AG09319 (cell line): ENCODE measurements at places on chromosomes 12 and 14.
A peak's percentile ranks its signal among the peaks of the same experiment; 100 is the strongest.

DNA sequence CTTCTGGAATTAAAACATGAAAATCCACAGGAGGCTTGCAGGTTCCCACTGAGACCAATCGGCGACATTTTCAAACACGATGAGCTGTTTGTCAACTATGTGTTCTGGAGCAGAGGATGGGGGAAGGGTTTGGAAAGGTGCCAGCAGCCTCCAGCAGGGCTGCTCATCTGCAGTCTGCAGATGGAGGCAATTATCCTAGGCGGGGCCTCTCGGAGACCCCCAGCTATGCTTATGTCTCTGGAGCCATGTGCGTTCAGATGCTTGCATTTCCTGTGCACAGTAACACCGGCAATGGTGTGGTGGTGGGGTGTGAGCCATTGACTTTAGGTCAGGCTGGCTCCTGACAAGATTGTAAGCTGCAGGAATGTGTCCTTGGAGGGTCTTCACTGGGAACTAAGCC, 51.7 kb downstream of the RPH3A start:
- no peak for DNase-seq

GRCh38 chr12:120230326-120230973, 29.5 kb upstream of the RPLP0 start:
- peak; percentile 86 for DNase-seq

- DNase-seq, result no peak
These were observed 137.5 kb downstream of the CNTN1 start for GRCh38 chr12:40829738-40830144.

DNA sequence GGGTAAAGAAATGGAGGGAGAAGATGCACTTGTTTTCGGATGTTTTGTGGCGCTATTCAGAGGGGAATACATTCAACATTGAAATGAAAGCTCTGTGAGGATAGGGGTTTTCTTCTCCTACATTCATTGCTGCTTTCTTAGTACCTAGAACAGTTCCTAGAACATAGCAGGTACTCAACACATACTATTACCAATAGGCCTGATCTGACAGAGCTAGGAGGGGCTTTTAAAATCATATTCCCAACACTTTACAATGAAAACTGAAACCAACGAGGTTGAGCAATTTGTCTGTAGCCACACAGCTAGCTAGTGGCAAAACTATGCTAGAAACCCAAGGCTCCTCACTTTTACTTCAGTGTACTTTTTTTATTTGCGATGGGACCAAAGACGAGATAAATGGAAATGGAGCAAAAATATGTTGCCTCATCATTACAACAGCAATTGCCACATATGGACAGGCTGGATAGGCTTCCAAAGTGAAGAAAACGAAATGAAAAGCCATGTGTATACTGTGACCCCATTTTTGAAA, 23.1 kb upstream of the IL22 start:
- DNase-seq, result no peak

DNA sequence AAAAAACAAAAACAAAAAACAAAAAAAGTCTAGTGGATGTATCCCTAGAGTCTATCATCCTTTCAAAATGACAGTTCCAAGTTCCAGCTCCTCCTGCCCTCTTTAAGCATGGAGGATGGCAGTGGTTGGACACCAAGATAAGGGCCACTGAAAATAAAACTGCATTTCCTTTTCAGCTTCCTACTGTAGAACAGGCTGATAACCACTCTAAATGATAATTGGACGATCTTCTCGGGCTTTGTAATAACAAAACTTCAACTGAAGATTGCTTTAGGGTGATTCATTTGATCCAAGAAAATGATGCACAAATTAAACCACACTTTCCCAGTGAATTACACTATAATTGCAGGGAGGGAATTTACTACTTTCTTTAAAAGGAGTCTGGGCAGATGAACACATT, 42.2 kb upstream of the CRACR2A start:
- no peak for DNase-seq

DNA sequence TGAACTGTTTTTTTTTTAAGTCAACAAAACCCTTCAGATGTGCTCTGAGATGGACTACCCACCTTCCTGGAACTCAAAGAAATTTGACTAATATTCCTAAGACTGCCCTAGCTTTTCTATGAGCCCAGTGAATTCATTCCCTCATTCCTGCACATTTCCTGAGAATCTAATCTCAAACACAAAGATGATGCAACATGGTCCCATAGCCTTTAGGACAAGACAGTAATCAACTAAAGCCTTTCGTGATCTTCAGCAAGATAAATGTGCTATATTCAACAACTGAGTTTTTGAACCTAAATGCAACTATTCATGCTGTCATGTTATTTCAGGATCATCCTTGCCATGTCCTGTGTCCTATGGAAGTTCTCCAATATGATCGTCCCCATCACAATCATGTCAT, 5.0 kb downstream of the SETD3 start:
- no peak for DNase-seq

DNA sequence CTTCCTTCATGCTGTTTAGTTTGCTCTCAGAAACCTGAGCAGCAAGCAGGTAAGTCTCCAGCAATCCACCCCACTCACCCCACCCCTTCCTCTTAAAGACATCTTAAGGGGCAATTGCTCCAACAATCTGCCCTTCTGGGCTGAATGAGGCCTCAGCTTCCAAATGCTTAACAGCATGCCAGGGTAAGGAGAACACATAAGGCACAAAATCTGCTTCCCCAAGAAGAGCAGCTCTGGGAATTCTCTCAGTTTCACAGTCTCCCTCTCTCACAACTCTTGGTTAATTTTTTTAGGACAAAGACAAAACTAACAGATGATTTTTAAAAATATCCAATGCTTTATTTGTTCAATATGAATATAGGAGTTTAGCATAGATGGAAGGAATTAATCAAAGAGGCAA, 288.9 kb upstream of the CCDC196 start:
- no peak for DNase-seq

GRCh38 chr12:87841935-87842334, 187.3 kb downstream of the C12orf50 start:
- DNase-seq, result no peak

DNA sequence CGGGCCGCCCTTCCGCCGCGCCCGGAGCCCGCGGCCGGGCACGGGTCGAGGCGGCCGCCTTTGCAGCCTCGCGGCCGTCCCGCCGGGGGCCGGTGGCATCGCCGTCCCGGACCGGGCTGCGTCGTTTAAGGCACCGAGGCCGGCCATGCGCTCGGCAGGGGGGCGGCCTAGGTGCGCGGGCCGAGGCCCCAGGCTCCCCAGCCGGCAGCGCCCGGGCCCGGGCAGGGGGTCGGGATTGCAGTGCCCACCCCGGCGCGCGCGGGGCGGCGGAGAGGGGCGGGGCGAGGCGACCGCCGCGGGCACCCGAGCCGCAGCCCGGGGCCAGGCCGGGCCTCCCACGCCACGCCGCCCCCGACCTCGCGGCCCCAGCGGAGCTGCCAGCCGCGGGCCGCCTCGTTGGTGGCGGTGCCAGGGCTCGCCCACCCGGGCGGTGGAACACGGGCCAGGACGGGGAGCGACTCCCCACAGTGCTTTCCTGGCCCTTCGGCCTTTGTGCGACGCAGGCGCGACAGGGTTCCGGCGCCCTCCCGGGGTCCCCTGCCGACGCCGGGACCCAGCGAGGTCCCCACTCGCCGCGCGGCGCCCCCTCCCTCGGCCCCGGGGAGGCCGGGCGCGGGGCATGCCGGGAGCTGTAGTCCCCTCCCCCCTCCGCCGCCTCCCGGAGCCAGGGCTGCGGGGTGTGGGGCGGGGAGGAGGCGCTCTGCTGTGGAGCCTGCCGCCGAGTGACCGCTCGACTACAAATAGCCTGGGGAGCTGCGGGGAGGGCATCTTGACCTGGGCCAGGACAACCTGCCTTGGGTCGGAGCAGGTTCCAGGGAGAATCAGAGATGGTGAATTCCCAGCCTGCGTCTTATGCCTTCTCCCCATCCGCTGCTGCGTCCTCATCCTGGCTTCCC, 769 bp downstream of the FKBP4 start:
- no peak for DNase-seq

GRCh38 chr12:53478865-53479264, 20.4 kb downstream of the MAP3K12 start:
- no peak for DNase-seq

- DNase-seq, result no peak
These were observed 3.6 kb upstream of the EML1 start for GRCh38 chr14:99789581-99789980.

DNA sequence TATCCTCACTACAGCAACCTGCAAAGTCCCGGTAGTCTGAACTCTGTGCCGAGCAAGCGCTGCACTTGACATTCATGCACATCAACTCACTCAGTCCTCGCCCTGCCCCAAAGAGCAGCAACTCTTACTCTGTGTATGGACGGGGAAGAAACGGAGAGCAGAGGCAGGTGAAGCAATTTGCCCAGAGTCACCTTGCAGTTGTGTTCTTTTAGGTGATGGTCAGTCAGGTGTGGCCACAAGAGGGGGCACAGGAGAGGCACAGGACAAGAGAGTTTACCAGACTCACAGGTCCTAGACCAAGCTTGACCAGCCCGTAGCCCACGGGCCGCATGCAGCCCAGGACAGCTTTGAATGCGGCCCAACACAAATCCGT, 39.1 kb downstream of the TSPAN11 start:
- DNase-seq, result no peak

DNA sequence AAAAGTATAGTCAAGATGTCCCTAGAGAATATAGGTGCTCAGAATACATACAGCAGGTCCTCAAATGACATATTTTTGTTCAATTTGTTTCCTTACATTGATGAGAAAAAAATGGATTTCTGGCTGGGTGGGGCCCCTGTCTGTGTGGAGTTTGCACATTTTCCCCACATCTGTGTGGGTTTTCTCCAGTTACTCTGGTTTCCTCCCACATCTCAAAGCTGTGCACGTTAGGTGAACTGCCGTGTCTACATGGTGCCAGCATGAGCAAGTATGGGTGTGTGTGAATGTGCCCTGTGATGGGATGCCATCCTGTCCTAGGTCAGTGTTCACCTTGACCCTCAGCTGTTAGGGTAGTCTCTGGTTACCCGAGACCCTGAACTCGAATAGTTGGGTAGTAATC, 289.1 kb downstream of the GRIN2B start:
- DNase-seq, result no peak

DNA sequence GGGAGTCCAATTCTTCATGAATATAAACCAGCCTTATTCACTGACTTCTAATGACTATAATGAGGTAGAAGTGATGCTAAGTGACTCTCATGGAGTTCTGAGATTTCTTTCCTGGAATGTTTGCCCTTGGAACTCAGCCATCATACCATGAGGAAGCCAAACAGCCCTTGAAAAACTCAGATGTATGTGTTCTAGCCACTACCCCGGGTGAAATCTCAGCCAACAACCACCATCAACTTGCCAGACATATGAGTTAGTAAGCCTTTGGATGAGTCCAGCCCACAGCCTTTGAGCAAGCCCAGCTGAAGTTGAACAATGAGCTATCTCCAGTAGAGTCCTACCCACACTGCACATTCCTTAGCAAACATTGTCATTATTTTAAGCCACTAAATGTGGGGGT, 149.5 kb downstream of the SLC6A15 start:
- no peak for DNase-seq

- no peak for DNase-seq
These were observed 29.3 kb downstream of the HMGA2 start for GRCh38 chr12:65853489-65854157.

GRCh38 chr12:77601069-77601468, 229.6 kb upstream of the NAV3 start:
- no peak for DNase-seq

- DNase-seq, result no peak
These were observed 237.1 kb downstream of the ACSS3 start for GRCh38 chr12:81314903-81315531.

DNA sequence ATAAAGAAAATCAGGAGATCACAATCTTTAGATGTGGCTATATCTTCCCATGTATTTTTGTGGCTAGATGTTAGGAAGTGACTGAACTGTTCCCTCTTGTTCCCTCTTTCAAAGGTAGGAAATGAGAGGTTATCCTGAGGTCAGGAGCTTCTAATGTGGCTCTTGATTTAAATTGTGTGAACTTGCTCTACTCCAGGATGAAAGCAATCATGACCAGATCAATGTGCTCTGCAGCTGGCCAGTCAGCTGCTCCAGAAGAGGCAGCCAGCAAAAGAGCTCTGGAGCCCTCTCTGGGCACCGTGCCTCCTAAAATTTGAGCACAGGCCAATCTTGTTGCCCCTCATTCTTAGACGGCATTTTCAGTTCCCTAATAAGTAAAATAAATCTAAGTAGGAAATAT, 32.0 kb downstream of the CDK17 start:
- DNase-seq, result no peak

GRCh38 chr12:87368259-87368658, 660.9 kb downstream of the C12orf50 start:
- no peak for DNase-seq

DNA sequence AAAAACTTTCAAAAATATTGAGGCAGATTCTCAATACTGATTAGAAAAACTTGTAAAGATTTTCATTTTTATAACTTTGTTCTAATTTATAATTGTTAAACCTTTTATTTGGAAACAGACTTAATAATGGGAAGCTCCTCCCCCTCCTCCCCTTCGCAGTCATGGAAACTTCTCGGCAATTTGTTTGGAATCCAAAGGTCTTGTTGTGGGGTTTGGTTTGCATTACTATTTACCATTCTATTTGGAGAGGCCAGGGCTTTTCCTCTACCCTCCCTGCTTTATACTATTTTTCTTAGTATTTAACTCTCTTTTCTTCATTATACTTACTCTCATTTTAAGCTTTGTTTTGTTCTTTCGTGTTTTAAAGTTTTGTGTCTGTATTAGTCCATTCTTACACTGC, 6.0 kb downstream of the SLC39A9 start:
- DNase-seq, result no peak

DNA sequence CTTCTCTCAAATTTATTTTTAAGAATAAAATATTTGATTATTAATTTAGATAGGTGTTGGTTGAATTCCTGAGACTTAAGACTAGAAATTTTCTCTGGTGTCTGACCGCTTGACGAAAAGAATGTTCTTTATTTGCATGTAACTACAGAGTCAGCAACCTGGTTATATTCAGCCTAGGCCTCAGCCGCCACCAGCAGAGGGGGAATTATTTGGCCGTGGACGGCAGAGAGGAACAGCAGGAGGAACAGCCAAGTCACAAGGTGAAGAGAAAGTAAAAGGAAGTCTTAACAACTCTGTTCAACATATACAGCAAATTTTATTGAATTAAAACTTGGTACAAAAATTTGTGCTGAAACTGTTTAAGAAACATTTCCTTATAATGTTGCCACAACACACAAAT, 5.2 kb downstream of the PIWIL1 start:
- DNase-seq, result no peak

- no peak for DNase-seq
These were observed 38.7 kb upstream of the GPATCH2L start for GRCh38 chr14:76112889-76113624.

- DNase-seq, result no peak
These were observed 510.4 kb downstream of the TMEM132D start for GRCh38 chr12:129393357-129393937.
